ENCODE measurements at places on chromosomes 11 and 22. TPM values are rescaled to one million over a fixed set of nuclear protein-coding genes. Genes with fewer than 3 reads are reported as not detected.
A peak's percentile ranks its signal among the peaks of the same experiment; 100 is the strongest.

Gene FGF3
- total RNA-seq = not detected

DNA sequence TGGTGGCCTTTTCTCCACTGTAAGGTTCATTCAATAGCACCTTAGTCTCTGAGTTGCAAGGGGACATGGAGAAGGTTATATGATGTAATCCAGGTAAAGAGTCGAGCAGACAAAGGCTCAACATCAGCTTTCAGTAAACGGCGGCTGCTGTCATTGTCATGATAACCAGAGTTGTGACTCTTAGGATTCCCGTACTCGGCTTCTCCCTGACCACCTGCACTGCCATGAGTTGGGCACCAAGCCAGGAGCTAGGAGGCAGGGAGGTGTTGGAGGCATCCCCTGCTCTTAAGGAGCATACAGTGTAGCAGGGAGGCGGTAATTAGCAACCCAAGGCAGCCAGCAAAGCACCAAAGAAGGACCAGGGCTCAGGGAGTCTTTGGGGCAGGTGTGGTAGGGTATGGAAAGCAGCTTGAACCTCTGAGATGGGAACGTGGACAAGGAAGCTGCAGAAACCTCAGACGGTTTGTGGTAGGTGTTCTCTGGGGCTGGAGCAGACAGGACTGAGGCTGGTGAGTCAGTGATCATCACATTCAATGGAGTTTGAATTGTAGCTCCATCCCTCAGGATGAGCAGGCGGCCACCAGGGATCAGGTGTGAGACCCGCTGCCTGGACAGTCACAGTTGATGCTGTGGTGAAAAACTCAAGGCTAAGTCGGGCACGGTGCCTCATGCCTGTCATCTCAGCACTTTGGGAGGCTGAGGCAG, 31.7 kb downstream of the LIF start:
- peaks cover 25% of the 10 kb centered on the region for H3K27me3 ChIP-seq
- DNase-seq = no peak
- no peak overlapping the region for H3K27ac ChIP-seq
- H3K4me3 ChIP-seq = no peak overlapping the region
- H3K36me3 ChIP-seq = no peaks in the 10 kb centered on the region

DNA sequence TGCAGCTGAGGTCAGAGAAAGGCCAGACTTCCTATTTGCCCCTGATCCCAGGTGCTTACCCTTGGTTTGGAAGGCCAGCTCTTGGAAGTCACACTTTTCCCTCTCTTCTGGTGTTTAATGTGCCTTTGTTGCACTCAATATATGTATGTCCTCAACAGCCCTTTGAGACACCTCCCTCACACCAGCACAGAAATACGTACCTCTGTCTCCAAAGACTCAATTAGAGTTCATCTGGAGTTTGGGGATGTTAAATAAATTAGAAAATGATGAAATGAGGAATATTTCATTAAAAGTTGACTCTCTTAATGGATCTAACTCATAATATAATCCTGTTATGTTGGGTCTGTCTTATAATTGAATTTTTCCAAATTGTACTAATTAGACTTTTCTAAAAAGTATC, at the start of gene OR9G4:
Gene OR9G4 (minus strand): TSS at position 101 of the 400 bp plus-strand sequence. CDS start 4,931 bp downstream, outside the sequence.
- no peak for DNase-seq

GRCh38 chr11:63945477-63946163, 6.8 kb downstream of the NAA40 start:
- no peak overlapping the region for H3K4me3 ChIP-seq
- no peak for DNase-seq
- H3K27me3 ChIP-seq = no peaks in the 10 kb centered on the region
- peaks cover under 1% of the 10 kb centered on the region for H3K36me3 ChIP-seq

- H3K4me3 ChIP-seq = no peak overlapping the region
- no peak for DNase-seq
- H3K4me1 ChIP-seq = no peaks in the 10 kb centered on the region
- no peak overlapping the region for H3K27ac ChIP-seq
- no peaks in the 10 kb centered on the region for H3K27me3 ChIP-seq
These were observed 16.1 kb downstream of the XRRA1 start for GRCh38 chr11:74932797-74933196.

Gene HIC2
- 65.5 TPM for total RNA-seq

- no peak for DNase-seq
- H3K4me1 ChIP-seq = no peaks in the 10 kb centered on the region
- H3K4me3 ChIP-seq = no peak overlapping the region
- H3K27me3 ChIP-seq = no peaks in the 10 kb centered on the region
These were observed 149.5 kb downstream of the PGR start for GRCh38 chr11:100980156-100980555.

GRCh38 chr11:2149864-2150847, 10.9 kb downstream of the INS start:
- H3K27me3 ChIP-seq = peaks cover 48% of the 10 kb centered on the region
- H3K4me3 ChIP-seq = peak overlapping the region; percentile 36
- no peak for DNase-seq

Gene SLCO2B1
- 5.6 TPM for total RNA-seq

DNA sequence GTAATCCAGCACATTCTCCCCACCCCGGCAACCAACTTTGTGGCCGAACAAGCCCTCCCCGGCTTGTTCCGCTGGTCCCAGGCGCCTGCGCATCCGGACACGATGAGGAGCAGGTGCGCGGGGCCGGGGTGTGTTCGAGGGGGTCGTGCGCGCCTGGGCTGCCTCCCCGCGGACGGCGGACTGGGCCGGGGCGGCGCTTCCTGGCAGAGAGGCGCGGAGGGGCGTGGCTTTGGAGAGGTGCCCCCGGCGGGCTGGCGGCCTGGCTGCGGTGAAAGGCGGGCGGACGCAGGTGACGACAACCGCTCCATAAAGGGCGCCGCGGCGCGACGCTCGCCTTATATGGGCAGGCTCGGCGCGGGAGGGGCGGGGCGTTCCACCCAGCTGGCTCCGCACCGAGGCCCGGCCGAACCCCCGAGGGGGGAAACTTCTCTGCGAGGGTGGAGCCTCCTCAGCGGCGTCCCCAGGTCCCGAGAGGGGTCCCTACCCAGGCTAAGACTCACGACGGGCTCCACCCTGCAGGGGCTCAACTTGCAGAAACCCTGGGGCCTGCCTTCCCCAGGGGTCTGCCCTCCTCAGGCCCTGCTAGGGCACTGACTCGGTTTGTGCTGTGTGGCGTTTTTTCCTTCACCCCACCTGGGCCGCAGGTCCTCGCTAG, 26.4 kb downstream of the TXN2 start:
- peak overlapping the region; percentile 79 for H3K27ac ChIP-seq
- no peaks in the 10 kb centered on the region for H3K36me3 ChIP-seq
- H3K4me3 ChIP-seq = peak overlapping the region; percentile 77
- peaks cover 9% of the 10 kb centered on the region for H3K4me1 ChIP-seq
- H3K27me3 ChIP-seq = no peaks in the 10 kb centered on the region

- no peak overlapping the region for H3K4me3 ChIP-seq
- H3K36me3 ChIP-seq = peaks cover 36% of the 10 kb centered on the region
- no peaks in the 10 kb centered on the region for H3K27me3 ChIP-seq
- H3K27ac ChIP-seq = no peak overlapping the region
These were observed 47.5 kb upstream of the SCUBE2 start for GRCh38 chr11:9138612-9139579.

DNA sequence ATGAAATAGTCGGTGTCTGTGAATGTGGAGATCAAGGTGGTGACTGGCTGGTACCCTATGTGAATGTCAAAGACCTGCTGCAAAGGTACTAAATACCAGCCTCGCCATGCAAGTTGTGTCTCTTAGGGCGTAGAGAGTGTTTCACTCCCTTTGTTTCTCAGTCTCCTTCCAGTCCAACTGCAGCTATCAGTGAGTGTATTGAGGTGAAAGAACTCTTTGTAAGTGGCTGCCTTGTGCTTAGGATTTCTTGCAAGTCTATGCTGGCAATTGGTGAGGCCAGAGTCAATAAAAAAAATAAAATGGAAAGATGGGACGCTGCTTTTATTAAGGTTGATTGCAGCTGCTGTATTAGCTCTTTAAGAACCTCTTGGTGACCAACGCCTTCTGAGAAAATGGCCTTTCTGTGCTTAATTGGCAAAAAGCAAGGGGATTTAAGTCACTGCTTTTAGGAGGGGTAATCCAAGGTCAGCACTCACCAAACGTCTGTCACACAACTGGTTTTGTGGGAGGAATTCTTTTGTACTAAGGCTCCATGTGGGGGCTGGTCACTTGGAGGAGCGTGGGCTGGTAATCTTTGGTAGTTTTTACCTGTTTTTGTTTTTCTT, 95.1 kb downstream of the PARVA start:
- H3K4me1 ChIP-seq = peaks cover 17% of the 10 kb centered on the region
- H3K27ac ChIP-seq = peak overlapping the region; percentile 36
- H3K27me3 ChIP-seq = no peaks in the 10 kb centered on the region
- peaks cover 37% of the 10 kb centered on the region for H3K36me3 ChIP-seq
- DNase-seq = no peak
- peak overlapping the region; percentile 5 for H3K4me3 ChIP-seq

DNA sequence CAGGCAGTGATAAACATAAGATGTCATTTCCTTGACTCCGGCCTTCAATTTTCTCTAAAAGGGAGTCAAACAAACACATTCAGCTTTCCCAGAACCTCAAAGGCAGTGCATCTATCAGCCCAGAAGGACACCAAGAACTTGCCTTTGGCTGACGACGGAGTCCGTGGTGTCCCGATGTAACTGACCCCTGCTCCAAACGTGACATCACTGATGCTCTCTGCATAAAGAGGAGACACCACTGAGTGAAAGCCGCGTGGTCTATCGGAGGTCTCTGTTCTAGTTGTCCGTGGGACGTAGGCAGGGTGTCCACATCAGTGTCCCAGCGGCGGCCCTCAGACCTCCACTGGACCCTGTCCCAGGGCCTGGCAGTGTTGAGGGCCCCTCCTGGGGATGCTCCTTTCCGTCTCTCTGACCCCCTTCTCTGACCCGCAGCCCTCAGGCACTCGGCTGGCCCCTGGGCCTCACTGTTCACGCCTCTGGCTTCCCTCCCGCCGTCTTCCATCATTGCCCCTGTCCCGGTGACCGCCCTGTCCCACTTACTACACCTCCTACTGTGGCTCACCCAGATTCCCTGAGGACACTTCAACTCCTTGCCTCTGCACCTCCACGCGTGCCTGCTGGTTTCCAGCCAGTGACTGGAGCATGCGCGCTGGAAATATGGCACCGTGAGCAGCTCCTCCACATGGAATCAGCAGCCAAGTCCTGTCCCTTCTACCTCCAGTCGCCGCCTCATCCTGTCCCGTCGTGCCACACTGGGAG, 70.4 kb downstream of the NCAPD3 start:
- peak; percentile 58 for DNase-seq
- no peaks in the 10 kb centered on the region for H3K27me3 ChIP-seq
- H3K36me3 ChIP-seq = peaks cover 18% of the 10 kb centered on the region
- no peaks in the 10 kb centered on the region for H3K4me1 ChIP-seq
- no peak overlapping the region for H3K27ac ChIP-seq

DNA sequence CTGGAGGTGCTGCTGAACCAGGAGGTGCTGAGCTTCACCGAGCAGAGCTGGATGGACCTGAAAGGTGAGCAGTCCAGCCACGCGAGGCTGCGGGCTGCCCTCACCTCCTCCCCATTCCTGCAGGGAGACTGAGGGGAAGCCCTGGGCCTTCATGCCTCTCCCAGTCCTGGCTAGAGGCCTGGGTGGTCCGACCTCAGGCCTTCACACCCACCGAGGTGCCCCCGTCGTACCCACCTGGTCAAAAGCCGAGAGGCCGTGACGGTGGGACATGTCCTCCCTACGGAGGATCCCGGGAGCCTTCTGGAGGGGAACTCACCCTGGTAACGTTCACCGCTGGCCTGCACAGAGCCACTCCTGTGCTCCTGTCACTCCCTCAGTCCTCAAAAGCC, 5.1 kb downstream of the SUSD2 start:
- no peak overlapping the region for H3K27ac ChIP-seq
- H3K36me3 ChIP-seq = no peaks in the 10 kb centered on the region
- H3K4me1 ChIP-seq = no peaks in the 10 kb centered on the region
- no peak overlapping the region for H3K4me3 ChIP-seq

- H3K4me3 ChIP-seq = no peak overlapping the region
- no peaks in the 10 kb centered on the region for H3K36me3 ChIP-seq
- H3K4me1 ChIP-seq = no peaks in the 10 kb centered on the region
- H3K27me3 ChIP-seq = peaks cover 25% of the 10 kb centered on the region
- no peak for DNase-seq
- no peak overlapping the region for H3K27ac ChIP-seq
These were observed 49.4 kb upstream of the CEP295 start for GRCh38 chr11:93611836-93612677.

DNA sequence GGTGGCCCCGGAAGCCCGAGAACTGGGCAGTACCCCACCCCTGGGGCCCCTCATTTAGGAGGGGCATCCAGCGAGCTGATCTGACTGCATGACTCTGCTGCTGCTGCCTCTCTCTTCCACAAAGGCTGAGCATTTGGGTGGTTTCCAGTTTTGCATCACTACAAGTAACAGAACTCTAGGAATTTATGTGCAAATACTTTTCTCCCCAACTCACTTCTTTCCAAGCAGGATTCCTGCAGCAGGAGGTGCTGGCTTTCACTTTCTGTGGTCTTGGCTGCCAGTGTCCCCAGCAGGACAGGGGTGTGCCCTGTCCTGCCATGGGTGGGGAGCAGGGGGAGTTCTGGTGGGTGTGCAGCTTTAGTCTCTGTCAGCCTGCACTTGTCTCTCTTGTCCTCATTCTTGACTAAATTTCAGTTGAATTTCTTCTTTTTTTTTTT, 21.2 kb downstream of the UPB1 start:
- H3K27ac ChIP-seq = no peak overlapping the region
- no peak for DNase-seq
- H3K36me3 ChIP-seq = no peaks in the 10 kb centered on the region
- H3K4me3 ChIP-seq = no peak overlapping the region

DNA sequence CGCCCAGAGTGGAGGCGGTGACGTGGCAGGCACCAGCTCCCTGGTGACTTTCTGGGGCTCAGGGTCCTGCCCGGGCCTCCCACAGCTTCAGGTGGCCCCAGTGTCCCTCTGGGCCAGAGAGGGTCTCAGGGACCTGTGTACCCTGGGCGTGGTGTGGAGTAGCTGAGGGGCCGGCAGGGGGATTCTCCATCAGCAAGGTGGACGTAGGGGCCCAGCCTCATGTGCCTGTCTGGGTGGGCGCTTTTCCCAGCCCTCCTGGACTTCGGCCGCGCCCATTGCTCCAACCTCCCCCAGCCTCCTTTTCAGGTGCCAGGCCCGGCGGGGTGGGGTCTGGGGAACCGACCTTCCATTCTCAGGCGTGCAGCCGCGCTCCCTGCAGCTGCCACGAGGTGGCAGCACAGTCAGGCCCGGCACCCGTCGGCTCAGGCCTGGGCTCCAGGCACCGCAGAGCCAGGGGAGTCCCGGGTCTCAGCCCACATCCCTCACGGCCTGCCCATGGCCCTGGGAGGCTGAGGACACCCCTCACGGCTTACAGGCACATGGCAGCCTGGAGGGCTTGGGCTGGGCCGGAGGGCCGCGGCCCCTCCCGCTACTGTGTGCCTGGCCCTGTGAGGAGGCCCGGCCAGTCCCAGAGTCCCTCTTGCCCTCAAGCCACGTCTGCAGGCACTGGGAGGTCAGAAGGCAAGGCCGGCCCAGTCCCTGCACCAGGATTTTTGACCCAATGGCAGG, 19.9 kb upstream of the MUC5B start:
- no peaks in the 10 kb centered on the region for H3K36me3 ChIP-seq
- peak; percentile 83 for DNase-seq
- H3K4me1 ChIP-seq = no peaks in the 10 kb centered on the region
- no peak overlapping the region for H3K27ac ChIP-seq
